ENCODE measurements at places on chromosomes 12 and 14.

- DNase-seq: no peak
Observed at GRCh38 chr14:104288272-104288671, 149.9 kb downstream of the KIF26A start.

- no peak for DNase-seq
Observed at GRCh38 chr14:51487848-51488247, 163.9 kb upstream of the FRMD6 start.

DNA sequence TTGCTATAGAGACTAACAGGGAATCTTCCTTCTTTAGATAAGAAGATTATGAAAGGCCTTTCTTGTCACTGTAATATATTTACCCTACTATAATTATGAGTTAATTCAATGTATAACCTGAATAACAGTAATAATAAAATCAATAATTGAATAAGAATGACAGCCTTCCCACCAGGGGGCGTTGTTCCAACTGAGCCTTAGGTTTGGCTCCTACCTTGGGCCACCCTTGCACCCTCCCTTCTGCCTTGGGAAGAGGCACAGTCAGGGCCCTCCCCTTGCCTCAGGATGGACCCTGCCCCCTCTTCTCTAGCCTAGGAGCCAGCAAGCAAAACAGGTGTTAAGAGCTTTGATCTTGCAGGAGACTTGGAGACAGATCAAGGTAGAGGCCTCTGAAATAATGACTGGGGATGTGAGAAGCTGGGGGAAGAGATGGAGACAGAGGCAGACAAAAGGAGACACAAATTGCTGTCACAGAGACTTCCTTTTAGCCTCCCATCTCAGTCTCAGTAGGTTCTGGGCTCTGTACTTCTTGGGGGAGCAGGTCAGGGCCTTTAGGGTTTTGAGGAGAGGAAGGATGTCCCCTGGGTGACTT, 40.1 kb upstream of the CISTR start:
- peak; percentile 8 for DNase-seq

- DNase-seq: no peak
Observed at GRCh38 chr12:68198507-68199086, 27.0 kb downstream of the IL26 start.

DNA sequence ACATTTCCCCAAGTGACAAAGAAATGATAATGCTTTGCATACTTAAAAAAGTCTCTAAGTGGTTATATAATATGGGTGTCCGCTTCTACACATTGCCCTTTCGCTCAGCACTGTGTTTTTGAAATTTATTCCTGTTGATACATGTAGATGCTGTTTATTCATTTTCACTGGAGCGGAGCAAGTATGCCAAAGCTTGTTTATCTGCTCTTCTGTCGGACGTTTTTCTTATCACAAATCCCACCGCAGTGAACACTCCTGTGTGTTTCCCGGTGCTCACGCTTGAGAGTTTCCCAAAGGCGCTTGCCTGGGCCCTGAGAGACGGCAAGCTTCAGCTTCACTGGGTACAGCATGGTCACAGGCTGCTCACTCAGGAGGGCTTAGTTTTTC, 50.2 kb downstream of the TPCN1 start:
- DNase-seq: no peak

DNA sequence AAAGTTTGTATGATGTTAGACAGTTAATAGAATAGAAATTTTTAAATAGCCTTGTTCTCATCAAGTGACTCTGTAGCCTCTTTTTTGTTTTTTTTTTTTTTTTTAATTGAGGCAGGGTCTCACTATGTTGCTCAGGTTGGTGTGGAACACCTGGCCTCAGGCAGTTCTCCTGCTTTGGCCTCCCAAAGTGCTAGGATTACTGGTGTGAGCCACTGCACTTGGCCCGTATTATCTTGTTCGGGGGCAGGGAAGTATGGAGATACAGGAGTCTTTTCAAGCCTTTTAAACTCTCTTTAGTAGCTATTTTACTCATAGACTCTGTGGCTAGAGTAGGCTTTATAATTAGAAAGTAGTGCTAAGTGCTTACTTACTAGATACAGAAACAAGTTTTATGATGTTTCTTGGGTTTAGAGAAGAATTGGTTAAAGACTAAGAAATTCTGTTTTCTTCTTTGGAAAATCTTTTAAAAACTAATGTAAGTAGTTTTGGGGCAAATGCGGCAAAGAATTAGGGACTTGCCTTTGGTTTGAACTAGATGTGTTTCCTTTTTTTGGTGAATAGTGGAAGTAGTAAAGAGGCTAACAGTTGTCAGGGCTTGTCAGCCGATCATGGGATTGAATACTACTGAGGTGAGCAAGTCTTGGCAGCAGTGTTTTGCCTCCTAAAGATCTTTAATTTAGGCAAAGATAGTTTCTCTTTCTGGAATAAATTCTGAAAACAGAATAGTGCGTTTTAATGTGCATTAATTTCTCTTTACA, 31.3 kb downstream of the FBXO34 start:
- no peak for DNase-seq

GRCh38 chr14:38078393-38078792, 129.3 kb upstream of the SSTR1 start:
- DNase-seq: peak; percentile 56

GRCh38 chr14:101360054-101360911, 201.0 kb upstream of the DIO3 start:
- no peak for DNase-seq

- no peak for DNase-seq
Observed at GRCh38 chr12:106073179-106073578, 65.6 kb downstream of the NUAK1 start.

DNA sequence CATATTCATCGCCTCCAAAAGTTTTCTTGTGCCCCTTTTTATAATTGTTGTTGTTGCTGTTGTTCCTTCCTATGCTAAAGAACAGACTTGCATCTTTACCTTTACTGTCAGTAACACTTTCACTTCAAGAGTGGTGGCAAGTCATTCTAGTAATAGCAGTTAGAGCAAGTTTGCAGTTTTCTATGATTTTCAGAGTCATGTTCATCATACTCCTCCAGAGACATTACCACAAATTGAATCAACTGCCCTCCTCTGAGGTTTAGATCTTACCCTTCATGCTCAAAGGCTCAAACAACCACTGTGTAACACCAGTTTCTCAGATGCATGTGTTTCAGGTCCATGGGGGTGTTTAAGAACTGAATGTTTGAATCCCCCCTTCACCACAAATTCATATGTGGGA, 763.4 kb downstream of the LRFN5 start:
- DNase-seq: no peak

- DNase-seq: no peak
Observed at GRCh38 chr14:35678403-35679028, 130.6 kb downstream of the RALGAPA1 start.

DNA sequence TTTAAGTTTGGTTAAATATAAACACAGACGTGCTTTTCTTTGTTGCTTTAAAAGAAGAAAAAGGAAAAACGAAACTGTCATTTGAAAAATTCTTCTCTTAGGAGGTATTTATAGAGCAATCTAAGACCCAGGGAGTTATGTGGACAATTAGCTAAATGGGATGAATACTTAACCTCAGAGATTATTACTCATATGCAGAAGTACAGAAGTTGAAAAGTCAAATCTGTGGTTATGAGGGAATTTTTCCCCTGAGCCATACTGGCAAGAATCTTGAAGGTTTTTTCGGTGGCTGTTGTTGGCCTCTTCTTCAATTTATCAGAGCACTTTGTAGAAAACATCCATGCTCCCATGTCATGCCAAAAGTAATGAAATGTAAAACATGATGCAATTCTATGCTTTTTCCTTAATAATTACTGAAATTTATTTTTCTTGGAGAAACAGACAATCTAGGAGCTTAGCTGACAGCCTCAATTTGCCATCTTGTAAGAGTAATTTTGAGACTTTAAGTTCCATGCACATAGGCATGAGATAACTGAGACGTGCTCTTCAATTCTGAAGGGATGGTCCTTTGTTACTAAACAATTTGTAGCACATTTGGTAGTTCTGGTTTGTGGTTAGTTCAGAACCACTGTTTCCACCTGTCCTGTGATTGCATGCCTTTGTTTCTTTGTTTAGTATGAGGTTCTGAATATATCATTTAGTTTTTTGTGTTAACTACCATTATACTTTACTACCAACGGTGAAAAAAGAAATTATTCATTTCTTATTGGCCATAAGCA, 126.6 kb downstream of the BCAT1 start:
- DNase-seq: peak; percentile 13

- DNase-seq: no peak
Observed at GRCh38 chr12:67803278-67803993, 154.9 kb downstream of the DYRK2 start.

GRCh38 chr14:36515105-36515593, 4.9 kb downstream of the NKX2-1 start:
- DNase-seq: no peak

- no peak for DNase-seq
Observed at GRCh38 chr12:65765436-65765813, 58.9 kb upstream of the HMGA2 start.

- no peak for DNase-seq
Observed at GRCh38 chr12:13373803-13374202, 177.3 kb downstream of the EMP1 start.

- no peak for DNase-seq
Observed at GRCh38 chr12:87311206-87311605, 718.0 kb downstream of the C12orf50 start.

DNA sequence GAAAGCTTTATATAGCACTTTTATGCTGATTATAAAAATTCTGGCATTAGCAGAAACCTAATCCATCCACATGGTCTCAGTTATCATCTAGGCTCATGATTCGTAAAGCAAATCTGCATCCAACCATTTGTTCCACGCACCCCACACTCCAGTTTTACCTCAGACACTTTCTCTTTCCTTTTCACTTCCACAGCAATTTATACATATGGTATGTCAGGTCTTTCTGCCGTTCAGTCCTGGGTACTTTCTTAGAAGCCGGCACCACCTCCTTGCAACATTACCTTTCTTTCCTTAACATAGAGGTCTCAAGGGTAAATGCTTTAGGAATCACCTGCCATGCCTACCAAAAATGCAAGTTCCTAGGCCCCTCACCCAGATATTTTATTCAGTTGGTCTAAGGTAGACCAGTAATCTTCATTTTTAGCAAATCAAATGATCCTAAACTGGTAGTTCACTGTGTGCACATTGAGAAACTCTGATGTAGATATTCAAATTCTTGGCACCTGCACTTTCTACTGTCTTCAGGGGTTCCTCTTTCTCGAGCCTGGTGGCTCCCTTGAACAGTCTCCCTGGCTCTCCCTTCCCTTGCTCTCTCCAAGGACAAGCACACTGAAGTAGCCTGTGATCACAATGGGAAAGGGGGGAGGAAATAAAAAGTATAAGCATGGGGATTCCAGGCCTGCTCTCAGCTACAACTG, 2.8 kb upstream of the KRAS start:
- no peak for DNase-seq

GRCh38 chr12:132312516-132312915, 16.9 kb downstream of the GALNT9 start:
- no peak for DNase-seq

DNA sequence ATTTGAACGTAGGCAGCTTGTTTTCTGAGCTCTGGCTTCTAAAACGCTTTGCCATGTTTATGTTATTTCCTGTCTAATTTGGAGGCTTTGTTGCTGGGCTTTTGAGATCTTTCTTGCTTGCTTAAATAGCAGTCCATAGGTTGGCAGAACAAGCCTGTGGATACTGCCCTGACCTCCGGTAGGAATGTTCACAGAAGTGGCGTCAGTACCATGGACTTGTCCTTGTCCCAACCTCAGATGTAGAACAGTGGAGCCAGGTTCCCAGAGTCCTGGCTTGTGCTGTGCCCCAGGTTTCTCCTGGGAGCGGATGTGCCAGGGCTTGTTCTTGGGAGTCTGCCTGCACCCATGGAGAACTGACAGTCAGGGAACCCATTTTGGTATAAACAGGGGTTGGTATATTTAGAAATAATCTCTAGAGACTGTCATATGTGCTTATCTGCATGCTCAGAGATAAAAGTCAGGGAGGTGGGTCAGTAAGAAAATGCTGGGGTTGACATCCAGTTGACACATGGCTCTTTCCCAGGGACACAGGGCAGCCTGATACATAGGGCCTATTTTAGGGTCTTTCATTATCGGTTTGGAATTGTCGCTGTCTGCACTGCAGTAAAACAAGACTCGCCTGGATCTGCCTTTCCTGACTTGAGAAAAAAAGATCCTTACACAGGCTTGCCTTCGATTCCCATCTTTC, 22.9 kb downstream of the CACNA1C start:
- DNase-seq: no peak

DNA sequence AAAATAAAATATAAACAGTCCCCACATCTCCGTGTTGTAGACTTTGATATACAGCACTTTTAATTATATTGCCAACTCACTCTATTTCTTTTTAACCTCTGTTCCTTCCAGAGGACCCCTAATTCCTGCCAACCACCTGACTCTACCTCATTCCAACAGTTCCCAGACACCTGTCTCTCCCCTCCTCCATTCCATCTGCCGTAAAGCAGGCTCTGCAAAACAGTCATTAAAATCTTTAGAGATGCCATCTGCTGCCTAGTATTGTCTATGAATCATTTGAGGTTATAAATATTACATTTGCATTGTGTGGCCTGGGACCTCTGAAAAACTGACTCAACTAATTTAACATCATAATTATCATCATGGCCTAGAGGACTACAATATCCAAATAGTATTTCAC, 148.8 kb upstream of the DCN start:
- no peak for DNase-seq

DNA sequence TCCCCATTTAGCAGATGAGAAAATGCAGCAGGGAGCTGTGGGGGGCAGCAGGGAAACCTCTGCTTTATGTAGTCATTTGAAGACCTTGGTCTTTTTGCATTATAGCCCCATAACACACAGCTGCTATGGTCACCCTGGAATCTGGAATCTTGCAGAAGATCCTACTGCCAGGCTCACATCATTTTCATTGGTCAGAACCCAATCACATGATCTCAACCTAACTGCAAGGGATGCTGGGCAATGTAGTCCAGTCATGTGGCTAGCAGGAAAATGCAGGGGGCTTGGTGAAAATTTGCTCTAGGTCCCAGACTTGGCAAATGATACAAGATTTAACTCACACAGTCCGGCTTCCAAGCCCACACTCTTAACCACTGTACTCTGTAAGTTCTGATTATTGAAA, 1028.7 kb downstream of the AACS start:
- DNase-seq: no peak

Data from activated T-cell treated with anti-CD3 and anti-CD28 coated beads, Interleukin-2, amount 50 U/mL, for 72 hours (primary cell).